ENCODE measurements at places on chromosomes 4 and X. TPM values are rescaled to one million over a fixed set of nuclear protein-coding genes. Genes with fewer than 3 reads are reported as not detected.

Gene CRMP1
- 16.5 TPM for total RNA-seq

- no peak overlapping the region for H3K4me3 ChIP-seq
- no peaks in the 10 kb centered on the region for H3K4me1 ChIP-seq
- H3K27me3 ChIP-seq: peaks cover 37% of the 10 kb centered on the region
- no peak for DNase-seq
- H3K36me3 ChIP-seq: no peaks in the 10 kb centered on the region
- no peak overlapping the region for H3K27ac ChIP-seq
Observed at GRCh38 chr4:7569810-7570783, 135.4 kb upstream of the PSAPL1 start.

- peaks cover 10% of the 10 kb centered on the region for H3K4me1 ChIP-seq
- H3K4me3 ChIP-seq: no peak overlapping the region
- H3K27me3 ChIP-seq: no peaks in the 10 kb centered on the region
- no peak for DNase-seq
- H3K27ac ChIP-seq: no peak overlapping the region
Observed at GRCh38 chrX:119698845-119699244, 5.9 kb upstream of the SEPTIN6 start.

DNA sequence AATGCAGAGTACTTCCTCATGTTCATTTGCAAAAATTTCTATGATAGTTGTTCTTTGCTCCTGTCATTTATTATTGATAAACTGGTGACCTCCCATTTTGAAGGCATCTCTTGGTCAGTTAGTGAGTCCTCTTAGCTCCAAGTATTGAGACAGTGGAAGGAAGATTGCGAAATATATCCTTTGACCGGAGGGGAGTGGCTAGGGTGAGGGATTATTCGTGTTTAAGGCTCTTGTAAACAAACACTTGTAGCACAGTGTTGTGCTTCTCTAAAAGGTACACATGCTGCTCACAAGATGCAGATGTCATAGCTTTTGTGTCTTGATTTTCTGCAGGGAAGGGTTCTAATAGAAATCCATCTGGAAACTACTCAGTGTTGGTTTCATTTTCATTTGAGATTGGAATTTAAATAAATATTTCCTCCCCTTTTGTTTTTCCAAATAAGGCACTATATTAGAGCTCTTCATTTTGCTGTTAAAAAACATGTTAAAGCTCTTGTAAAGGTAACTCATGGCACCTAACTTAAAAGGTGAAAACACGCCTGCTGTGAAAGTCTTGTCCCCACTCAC, 21.8 kb downstream of the TXLNG start:
- H3K27ac ChIP-seq: peak overlapping the region; percentile 48
- peaks cover 15% of the 10 kb centered on the region for H3K4me1 ChIP-seq
- H3K27me3 ChIP-seq: no peaks in the 10 kb centered on the region
- peaks cover 12% of the 10 kb centered on the region for H3K36me3 ChIP-seq

DNA sequence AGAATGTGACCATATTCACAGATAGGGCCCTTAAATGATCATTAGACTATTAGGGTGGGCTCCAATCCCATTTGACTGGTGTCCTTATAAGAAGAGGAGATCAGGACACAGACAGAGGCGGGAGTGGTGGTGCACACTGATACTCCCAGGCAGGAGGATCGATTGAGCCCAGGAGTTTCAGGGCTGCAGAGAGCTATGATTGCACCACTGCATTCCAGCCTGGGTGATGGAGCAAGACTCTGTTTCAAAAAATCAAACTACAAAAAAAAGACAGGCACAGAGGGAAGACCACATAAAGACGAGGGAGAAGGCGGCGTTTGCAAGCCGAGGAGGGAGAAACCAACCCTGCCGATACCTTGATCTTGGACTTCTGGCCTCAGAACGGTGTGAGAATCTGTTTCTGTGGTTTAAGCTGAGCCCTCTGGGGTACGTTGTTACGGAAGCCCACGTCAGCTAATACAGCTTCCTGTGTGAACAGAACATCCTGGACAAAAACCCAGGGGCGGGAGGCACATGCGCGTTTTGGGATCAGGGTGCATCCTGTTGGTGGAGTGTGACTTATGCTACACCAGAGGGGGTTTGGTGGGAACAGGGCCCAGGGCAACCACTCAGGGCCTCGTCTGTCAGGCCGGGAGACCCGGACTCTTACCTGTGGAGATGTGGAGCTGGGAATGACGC, 211.8 kb upstream of the PSAPL1 start:
- H3K36me3 ChIP-seq: no peaks in the 10 kb centered on the region
- DNase-seq: no peak
- no peak overlapping the region for H3K4me3 ChIP-seq
- peaks cover 6% of the 10 kb centered on the region for H3K27me3 ChIP-seq
- peaks cover 11% of the 10 kb centered on the region for H3K4me1 ChIP-seq
- no peak overlapping the region for H3K27ac ChIP-seq

- peaks cover 16% of the 10 kb centered on the region for H3K36me3 ChIP-seq
- DNase-seq: no peak
- H3K4me1 ChIP-seq: no peaks in the 10 kb centered on the region
- H3K27me3 ChIP-seq: no peaks in the 10 kb centered on the region
- H3K27ac ChIP-seq: no peak overlapping the region
Observed at GRCh38 chr4:85994576-85994975, 365.3 kb downstream of the MAPK10 start.

DNA sequence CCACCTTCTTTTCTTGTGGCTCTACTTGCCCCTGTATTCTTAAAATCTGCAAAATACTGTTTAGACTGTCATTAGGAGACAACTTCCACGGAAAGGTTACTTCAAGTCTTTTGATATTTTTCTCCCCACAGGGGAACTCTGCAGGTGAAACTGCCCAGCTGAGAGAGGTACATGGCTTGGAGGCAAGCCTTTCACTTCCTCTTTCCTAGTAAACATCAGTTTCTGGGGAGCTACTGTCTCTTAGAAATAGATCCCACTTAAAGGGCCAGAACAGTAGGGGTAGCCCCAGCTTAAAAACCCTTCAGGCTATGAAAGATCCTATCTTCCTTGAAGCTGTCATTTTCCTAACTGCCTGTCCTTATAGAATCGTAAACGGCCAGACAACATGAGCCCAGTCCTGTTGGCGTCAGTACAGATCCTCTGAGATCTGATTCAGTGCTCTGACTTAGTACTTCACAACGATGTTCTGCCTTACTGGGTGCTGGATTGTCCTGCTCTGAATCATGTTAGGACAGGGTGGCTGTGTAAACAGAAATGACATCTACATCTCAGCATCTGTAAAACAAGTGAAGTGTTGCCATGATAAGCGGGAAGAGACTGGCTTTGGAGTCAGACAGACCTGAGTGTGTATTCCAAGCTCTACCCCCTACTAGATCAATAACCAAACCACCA, 102.1 kb downstream of the ITIH6 start:
- H3K4me3 ChIP-seq: no peak overlapping the region
- H3K36me3 ChIP-seq: no peaks in the 10 kb centered on the region
- H3K4me1 ChIP-seq: peaks cover 16% of the 10 kb centered on the region
- H3K27me3 ChIP-seq: peaks cover 6% of the 10 kb centered on the region
- DNase-seq: no peak

DNA sequence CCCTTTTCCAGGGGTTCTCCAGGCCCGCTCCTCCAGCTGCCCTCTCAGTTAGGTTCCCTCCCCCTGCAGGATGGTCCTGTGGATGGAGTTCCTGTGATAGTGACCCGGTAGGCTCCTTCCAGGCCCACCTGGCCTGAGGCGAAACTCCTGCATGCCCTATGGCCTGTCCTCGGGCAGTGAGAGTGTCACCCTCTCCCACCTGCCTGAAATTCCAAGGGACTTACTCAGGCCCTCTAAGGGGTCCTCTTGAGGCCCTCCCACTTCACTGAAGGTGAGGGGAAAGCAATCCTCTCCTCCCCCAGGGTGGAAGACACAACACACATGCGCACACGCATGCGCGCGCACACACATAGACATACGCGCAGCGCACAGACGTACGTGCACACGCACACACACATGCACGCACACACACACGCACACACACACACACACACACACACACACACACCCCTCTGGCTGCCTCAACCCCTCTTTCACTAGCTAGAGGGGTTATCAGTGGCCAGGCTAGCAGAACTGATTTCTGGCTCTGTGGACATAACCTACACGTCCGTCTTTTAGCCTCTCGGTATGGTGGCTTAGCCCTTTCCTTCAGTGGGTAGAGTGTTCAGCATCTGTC, 215.9 kb downstream of the CBR4 start:
- no peak for DNase-seq
- H3K27me3 ChIP-seq: no peaks in the 10 kb centered on the region
- peaks cover 22% of the 10 kb centered on the region for H3K4me1 ChIP-seq

- DNase-seq: no peak
- H3K4me1 ChIP-seq: no peaks in the 10 kb centered on the region
- no peak overlapping the region for H3K27ac ChIP-seq
- no peak overlapping the region for H3K4me3 ChIP-seq
- no peaks in the 10 kb centered on the region for H3K36me3 ChIP-seq
- no peaks in the 10 kb centered on the region for H3K27me3 ChIP-seq
Observed at GRCh38 chrX:155841232-155841631, 39.9 kb upstream of the VAMP7 start.

Gene PCSK1N
- total RNA-seq: 42.8 TPM

Gene PLAC8
- 1.6 TPM for total RNA-seq

DNA sequence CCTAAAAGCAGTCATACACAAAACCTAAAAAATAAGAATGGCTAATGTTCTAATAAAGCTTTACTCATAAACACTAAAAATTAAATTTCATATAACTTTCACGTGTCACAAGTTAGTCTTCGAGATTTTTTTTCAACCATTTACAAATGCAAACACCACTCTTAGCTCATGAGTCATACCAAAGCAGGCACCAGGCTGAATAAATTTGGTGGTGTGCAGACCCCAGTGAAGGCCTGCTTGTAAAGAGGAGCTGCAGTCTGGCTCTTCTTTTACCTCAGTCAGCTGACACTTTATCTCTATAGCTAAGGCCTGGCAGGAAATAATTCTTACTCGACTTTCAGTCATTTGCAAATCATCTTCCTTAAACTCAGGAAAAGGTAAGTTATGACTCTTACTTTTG, 37.4 kb downstream of the CLOCK start:
- peaks cover 19% of the 10 kb centered on the region for H3K36me3 ChIP-seq
- no peaks in the 10 kb centered on the region for H3K27me3 ChIP-seq
- no peak overlapping the region for H3K4me3 ChIP-seq
- peaks cover 9% of the 10 kb centered on the region for H3K4me1 ChIP-seq

GRCh38 chr4:157075811-157076577, at the start of gene GLRB:
TSS of gene GLRB (plus strand) at chr4:157076150. CDS start at chr4:157078025, 1,875 bp downstream.
- DNase-seq: peak; percentile 32
- H3K36me3 ChIP-seq: peaks cover 3% of the 10 kb centered on the region
- peaks cover 1% of the 10 kb centered on the region for H3K27me3 ChIP-seq
- peaks cover 13% of the 10 kb centered on the region for H3K4me1 ChIP-seq

All from mesothelial cell of epicardium (in vitro differentiated cells).